ENCODE measurements at places on chromosomes 2 and 18. TPM values are rescaled to one million over a fixed set of nuclear protein-coding genes. Genes with fewer than 3 reads are reported as not detected.

BCL11A gene
- total RNA-seq = 9.7 TPM

TACR1 gene
- 1.4 TPM for total RNA-seq

HMSD gene
- 1.6 TPM for total RNA-seq

MC2R gene
- total RNA-seq = not detected

CRYGC gene
- total RNA-seq = not detected

DSG2 gene
- total RNA-seq = 27.6 TPM

RFX8 gene
- total RNA-seq = not detected

MARCHF7 gene
- total RNA-seq = 71.8 TPM

SMPD4 gene
- total RNA-seq = 35.7 TPM

GNLY gene
- 21.5 TPM for total RNA-seq

FAM110C gene
- total RNA-seq = 3.6 TPM

SLC38A11 gene
- total RNA-seq = 0.44 TPM

MYOM1 gene
- 5.0 TPM for total RNA-seq

PROC gene
- not detected for total RNA-seq

ATP8B1 gene
- 27.2 TPM for total RNA-seq

TTN gene
- 40.3 TPM for total RNA-seq

INO80B gene
- total RNA-seq = 38.4 TPM

LDLRAD4 gene
- total RNA-seq = 24.6 TPM

IL18RAP gene
- 6.8 TPM for total RNA-seq

PPP1R1C gene
- 2.9 TPM for total RNA-seq

WNT6 gene
- total RNA-seq = 0.44 TPM

ZC3H6 gene
- total RNA-seq = 18.0 TPM

MAP3K19 gene
- 7.2 TPM for total RNA-seq

NBAS gene
- 42.4 TPM for total RNA-seq

PROM2 gene
- 6.0 TPM for total RNA-seq

TSPYL6 gene
- not detected for total RNA-seq

PRPF40A gene
- 84.8 TPM for total RNA-seq

UPP2 gene
- not detected for total RNA-seq

L3MBTL4 gene
- 16.9 TPM for total RNA-seq

LBX2 gene
- 1.5 TPM for total RNA-seq

MGAT4A gene
- 82.0 TPM for total RNA-seq

INPP5D gene
- total RNA-seq = 32.0 TPM

ALPP gene
- 6.0 TPM for total RNA-seq

SOX11 gene
- 0.03 TPM for total RNA-seq

VIT gene
- total RNA-seq = 4.2 TPM

SPEG gene
- total RNA-seq = 6.5 TPM

D2HGDH gene
- 29.4 TPM for total RNA-seq

PIEZO2 gene
- 11.1 TPM for total RNA-seq

TRPM8 gene
- total RNA-seq = not detected

EML6 gene
- 2.5 TPM for total RNA-seq

KLHL29 gene
- total RNA-seq = 12.9 TPM

SLC8A1 gene
- total RNA-seq = 58.5 TPM

Measured in lower lobe of right lung (tissue), 2 donors.